Stimulated activated naive CD8-positive, alpha-beta T cell treated with anti-CD3 and anti-CD28 coated beads, Interleukin-15, Interleukin-2, amounts not matched to agents 100 U/mL and 50 U/mL, for 24 hours (primary cell): ENCODE measurements at places on chromosomes 1 and 21.

DNA sequence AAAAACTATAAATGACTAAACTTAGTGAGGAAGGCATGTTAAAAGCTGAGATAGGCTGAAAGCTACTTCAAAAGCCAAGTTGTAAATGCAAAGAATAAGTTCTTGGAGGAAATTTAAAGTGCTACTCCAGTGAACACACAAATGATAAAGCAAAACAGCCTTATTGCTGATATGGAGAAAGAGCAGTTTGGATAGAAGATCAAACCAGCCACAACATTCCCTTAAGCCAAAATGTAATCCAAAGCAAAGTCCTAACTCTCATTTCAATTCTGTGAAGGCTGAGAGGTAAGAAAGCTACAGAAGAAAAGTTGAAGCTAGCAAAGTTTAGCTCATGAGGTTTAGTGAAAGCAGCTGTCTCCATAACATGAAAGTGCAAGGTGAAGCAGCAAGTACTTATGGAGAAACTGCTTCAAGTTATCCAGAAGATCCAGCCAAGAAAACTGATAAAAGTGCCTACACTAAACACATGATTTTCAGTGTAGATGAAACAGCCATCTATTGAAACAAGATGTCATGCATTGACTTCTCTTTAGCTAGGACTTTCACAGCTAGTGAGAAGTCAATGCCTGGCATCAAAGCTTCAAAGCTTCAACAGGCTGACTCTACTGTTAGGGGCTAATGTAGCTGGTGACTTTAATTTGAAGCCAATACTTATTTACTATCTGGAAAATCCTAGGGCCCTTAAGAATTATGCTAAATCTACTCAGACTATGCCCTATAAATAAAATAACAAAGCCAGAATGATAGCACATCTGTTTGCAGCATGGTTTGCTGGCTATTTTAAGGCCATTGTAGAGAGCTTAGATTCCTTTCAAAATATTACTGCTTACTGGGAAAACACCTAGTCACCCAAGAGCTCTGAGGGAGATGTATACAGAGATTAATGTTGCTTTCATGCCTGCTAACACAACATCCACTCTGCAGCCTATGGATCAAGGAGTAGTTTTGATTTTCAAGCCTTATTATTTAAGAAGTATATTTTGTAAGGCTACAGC is 188.6 kb downstream of the EIF4G3 start:
- DNase-seq: no peak

- DNase-seq: peak; percentile 43
Observed at GRCh38 chr1:147598621-147599361, 57.5 kb downstream of the BCL9 start.

DNA sequence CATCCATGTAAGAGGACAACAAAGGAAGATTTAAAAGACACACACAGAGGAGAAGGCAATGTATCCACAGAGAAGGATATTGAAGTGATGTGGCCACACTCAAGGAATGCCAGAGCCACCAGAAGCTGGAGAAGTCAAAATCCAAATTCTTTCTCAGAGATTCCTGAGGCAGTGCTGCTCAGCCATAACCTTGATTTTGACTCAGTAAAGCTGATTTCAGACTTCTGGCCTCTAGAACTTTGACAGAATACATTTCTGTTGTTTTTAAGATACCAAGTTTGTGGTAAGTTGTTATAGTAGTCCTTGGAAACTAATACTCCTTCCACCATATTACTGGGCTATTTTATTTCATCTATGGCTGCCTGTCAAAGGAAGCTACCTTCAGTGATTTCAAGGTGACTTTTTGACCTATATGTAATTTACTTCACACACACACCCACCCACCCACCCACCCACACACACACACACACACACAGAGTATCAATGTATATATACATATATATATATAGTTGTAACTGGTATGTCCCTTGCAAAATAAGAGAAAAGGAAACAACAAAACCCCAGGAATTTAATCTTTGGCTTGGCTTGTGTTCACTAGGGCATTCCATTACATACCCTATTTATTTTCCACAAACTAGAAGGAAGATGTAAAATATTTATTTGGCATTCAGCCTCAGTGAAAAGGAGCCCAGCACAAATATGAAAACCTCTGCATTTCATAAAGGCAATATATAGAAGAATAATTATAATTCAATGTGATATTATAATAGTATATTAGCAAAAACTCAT is 142.1 kb upstream of the PTGFR start:
- DNase-seq: no peak

- no peak for DNase-seq
Observed at GRCh38 chr1:181577475-181577874, 94.2 kb downstream of the CACNA1E start.
